CD8-positive, alpha-beta memory T cell (primary cell): ENCODE measurements at places on chromosomes 3 and 15. TPM values are rescaled to one million over a fixed set of nuclear protein-coding genes. Genes with fewer than 3 reads are reported as not detected.

DNA sequence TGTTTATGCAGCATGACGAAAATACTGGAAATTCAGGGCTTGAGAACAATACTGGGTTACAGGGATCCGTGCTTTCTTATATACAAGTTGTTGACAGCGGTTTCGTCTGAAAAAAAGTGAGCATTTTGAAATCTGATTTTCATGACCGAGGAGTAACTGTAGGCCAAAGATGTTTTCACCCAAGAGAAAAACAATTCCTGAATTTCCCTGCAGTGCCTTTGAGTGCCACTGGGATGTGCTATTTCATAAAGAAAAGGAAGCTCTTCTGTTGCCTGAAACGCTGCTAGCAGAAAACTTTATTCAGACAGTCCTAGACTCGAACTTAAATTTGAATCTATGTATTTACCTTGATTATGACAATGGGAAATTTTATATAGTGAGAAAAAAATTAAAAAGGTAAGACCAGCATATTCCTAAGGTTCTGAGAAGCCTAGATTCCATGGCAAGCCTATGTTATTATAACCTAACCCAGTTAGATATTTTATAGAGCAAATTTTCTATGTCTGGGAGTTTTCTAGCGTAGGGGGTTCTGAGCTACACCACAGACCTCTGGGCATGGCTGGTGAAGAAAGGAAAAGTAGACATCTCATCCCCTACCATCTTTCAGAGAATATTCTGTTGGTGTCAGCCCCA, 30.2 kb downstream of the KCNAB1 start:
- no peaks in the 10 kb centered on the region for H3K4me1 ChIP-seq
- no peaks in the 10 kb centered on the region for H3K27me3 ChIP-seq

DNA sequence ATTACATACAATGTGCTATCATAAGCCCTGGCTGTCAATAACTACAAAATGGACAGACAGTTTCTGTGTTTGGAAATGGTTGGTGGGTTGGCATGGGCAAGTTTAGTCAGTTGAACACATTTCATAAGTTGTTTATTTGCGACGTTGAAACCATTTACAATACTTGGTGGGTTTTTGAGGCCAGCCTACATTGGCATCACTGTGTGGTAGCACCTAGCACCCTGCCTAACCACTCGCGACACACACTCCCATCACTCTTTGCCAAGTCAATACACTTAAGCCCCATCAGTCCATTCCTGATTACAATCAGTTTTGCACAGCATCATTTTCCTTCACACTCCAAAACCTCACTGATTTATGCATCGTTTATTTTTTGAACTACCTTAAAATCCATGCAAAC, 13.8 kb downstream of the PROK2 start:
- DNase-seq: no peak
- no peaks in the 10 kb centered on the region for H3K27me3 ChIP-seq
- H3K36me3 ChIP-seq: no peaks in the 10 kb centered on the region
- no peak overlapping the region for H3K27ac ChIP-seq
- H3K4me3 ChIP-seq: no peak overlapping the region
- H3K4me1 ChIP-seq: no peaks in the 10 kb centered on the region

The DHX36 gene
- total RNA-seq: 74.6 TPM

DNA sequence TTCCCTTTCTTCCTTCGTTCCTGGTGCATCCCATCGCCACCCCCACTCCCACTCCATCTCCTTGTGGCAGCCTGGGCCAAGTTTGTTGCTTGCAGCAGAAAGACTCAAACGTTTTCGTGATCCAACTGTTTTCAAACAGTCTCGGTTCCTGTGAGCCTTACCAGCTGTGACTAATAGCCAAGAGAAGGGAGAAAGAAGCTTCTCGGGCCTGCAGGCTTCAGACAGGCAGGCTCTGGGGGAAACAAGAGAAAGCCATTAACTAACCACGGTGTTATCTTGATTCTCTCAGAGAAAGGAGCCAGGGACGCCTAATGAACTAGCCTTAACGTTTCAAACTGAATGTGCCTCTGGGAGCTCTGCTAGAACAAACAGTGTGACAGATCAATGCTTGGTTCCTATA, 742.0 kb downstream of the NR2F2 start:
- H3K27ac ChIP-seq: no peak overlapping the region
- H3K4me3 ChIP-seq: no peak overlapping the region

DNA sequence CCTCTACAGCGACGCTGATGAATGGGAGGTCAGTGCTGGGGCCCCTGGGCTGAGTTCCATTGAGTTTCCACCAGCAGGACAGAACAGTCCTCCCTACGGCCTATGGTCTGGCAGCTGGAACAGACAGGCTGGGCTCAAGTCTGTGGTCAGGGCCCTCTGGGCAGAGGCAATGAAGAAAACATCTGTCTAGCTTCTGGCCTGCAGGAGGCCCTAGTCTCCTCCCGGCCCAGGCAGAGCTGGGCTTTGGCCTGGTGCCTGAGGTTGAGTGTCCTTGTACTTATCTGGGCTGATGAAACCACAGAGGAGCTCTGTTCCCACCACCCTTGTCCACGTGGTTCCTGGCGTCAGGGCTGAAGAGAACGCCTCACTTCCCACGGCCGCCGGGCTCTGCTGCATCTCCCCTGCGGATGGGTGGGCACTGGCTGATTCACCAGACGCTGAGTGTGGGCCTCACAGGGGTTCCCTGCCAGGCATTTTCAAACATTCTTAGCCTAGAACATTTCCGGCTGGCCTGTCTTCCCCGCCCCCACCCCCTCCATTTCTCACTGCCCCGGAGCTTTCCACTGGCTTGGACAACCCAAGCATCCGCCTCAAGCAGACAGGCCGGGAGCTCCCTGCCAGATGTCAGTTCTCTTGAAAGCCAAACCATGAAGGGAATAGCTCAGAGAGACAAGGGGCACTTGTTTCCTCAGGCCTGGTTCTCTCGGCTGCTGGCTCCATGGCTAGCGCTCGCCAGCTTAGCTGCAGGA, 20.3 kb downstream of the PPCDC start:
- peak overlapping the region; percentile 49 for H3K27ac ChIP-seq
- no peak overlapping the region for H3K4me3 ChIP-seq
- no peaks in the 10 kb centered on the region for H3K36me3 ChIP-seq

- no peaks in the 10 kb centered on the region for H3K27me3 ChIP-seq
- no peak for DNase-seq
- peaks cover 91% of the 10 kb centered on the region for H3K4me1 ChIP-seq
Observed at GRCh38 chr3:12962292-12962691, 110.9 kb downstream of the IQSEC1 start.

GRCh38 chr3:100629421-100630127, 20.2 kb downstream of the ADGRG7 start:
- DNase-seq: no peak
- H3K4me3 ChIP-seq: no peak overlapping the region
- H3K4me1 ChIP-seq: no peaks in the 10 kb centered on the region
- H3K27me3 ChIP-seq: no peaks in the 10 kb centered on the region
- H3K27ac ChIP-seq: no peak overlapping the region

The OGG1 gene
- 30.5 TPM for total RNA-seq

The TM4SF18 gene
- not detected for total RNA-seq

DNA sequence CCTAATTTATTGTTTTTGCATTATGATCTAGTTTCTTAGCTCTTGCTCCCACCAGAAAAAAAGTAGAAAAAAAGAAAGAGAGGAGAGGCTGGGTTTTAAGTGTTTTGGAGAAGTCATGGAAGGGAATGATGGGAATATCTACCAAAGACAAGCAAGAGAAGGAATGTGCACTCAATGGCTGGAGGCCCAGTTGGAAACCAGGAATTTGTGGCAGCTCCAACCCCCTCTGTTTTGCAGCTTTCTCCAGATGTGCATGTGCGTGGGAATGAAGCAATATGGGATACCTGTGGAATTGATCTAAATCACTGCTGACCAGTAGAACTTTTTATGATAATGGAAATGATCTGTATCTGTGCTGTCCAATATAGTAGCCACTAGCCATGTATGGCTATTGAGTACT, 27.1 kb downstream of the EIF2AK4 start:
- no peak for DNase-seq
- H3K4me1 ChIP-seq: no peaks in the 10 kb centered on the region
- H3K4me3 ChIP-seq: no peak overlapping the region
- H3K27ac ChIP-seq: no peak overlapping the region

DNA sequence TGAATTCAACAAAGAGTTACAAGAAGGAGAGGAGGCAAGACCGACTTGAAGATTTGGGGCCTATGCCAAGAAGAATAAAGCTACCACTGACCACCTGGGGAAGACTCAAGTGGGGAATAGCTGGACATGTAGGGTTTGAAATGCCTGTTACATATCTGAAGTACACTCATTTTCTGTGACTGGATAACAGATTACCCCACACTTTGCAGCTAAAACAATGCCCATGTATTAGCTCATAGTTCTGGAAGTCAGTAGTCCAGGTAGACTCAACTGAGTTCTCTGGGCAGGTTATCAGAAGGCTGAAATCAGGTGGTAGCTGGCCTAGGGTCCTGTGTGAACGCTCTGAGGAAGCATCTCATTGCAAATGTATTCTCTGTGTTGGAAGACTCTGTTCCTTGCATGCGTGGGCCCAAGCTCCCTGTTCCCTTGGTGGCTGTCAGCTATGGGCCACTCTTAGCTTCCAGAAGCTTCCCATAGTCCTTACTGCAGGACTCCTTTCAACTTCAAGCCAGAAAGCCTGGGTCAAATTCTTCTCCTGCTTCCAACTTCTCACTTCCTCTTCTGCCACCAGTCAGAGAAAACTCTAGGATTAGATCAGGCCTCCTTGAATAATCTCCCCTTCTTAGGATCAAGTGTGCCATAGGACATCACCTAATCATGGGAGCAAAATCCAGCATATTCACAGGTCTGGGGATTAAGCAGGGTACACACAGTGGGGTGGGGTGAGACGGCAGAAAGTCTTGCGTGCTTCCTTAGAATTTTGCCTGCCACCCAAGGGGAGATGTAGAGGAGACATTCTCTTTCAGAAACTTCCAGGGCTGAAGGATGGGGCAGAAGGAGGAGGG, 187.8 kb downstream of the SHQ1 start:
- no peak overlapping the region for H3K4me3 ChIP-seq
- no peak overlapping the region for H3K27ac ChIP-seq
- H3K36me3 ChIP-seq: no peaks in the 10 kb centered on the region
- no peak for DNase-seq
- H3K4me1 ChIP-seq: peaks cover 12% of the 10 kb centered on the region

DNA sequence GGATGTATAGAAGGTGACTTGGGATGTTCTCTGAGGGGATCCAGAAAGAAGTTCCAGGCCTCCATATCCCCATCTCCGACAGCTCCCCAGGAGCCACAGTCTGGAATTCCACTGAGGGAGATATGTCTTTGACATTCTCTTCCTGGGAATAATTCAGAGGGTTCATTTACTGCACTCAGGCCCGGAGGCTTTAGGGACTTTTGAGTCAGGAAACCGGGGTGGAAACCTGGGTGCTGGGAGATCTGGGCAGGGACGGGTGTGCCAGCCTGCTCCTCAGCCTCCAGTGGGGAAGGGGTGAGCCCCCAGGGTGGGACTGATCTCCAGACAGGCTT, 147.7 kb downstream of the SMAD6 start:
- H3K27me3 ChIP-seq: no peaks in the 10 kb centered on the region
- no peaks in the 10 kb centered on the region for H3K4me1 ChIP-seq
- H3K27ac ChIP-seq: no peak overlapping the region

The C15orf62 gene
- 0.44 TPM for total RNA-seq

The SERINC4 gene
- total RNA-seq: 0.26 TPM

The SECISBP2L gene
- total RNA-seq: 28.1 TPM
